ENCODE measurements at places on chromosomes 3 and 15.
A peak's percentile ranks its signal among the peaks of the same experiment; 100 is the strongest.

- DNase-seq: no peak
These were observed 111.1 kb downstream of the MAGI1 start for GRCh38 chr3:65927576-65927975.

DNA sequence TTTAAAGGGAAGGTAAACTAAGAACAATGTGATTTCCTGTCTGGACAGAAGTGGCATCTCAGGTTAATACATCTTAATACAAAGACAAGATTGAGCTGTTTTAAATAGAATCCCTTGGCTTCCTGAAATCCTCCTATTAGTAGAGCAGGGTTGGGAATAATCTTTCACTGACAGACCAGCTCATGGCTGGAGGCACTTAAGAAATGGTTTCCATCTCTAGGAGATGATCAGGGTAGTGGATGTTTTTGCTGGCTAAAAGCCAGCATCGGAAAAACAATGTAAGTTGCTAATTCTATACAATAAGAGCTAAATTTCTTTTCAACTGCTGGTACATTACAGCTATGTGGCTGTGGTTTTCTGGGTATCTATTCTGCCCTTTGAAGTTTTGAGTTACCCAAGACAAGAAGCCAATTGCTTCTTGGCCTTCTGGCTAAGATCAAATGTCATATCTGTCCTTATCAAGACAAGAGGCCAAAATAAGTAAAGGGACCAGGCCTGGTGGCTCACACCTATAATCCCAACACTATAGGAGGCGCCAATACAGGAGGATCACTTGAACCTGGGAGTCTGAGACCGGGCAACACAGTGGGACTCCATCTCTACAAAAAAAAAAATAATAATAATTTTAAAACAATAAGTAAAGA is 49.6 kb downstream of the SHQ1 start:
- DNase-seq: no peak

DNA sequence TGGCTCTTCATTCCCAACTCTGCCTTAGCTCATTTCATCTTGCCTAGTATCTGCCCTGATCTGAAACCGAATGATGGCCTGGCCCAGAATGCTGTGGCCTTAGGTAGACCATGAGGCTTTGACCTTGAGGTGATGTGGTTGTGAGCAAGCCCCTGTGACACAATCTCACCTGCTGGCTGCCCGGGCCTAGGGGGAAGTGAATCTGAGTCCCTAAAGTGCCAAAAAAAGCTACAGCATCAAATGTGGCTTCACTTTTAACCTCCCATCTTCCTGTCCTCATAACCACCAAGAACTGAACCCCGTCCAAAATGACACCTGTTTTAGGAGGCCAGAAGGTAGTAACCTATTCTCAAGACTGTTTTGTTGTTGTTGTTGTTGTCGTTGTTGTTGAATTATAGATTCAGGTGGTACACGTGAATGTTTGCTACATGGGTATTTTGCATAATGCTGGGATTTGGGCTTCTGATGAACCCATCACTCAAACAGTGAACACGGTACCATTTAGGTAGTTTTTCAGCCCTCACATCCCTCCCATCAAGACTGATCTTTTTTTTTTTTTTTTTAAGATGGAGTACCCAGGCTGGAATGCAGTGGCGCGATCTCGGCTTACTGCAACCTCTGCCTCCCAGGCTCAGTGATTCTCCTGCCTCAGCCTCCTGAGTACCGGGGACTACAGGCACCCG is 54.6 kb downstream of the MCCC1 start:
- DNase-seq: no peak

DNA sequence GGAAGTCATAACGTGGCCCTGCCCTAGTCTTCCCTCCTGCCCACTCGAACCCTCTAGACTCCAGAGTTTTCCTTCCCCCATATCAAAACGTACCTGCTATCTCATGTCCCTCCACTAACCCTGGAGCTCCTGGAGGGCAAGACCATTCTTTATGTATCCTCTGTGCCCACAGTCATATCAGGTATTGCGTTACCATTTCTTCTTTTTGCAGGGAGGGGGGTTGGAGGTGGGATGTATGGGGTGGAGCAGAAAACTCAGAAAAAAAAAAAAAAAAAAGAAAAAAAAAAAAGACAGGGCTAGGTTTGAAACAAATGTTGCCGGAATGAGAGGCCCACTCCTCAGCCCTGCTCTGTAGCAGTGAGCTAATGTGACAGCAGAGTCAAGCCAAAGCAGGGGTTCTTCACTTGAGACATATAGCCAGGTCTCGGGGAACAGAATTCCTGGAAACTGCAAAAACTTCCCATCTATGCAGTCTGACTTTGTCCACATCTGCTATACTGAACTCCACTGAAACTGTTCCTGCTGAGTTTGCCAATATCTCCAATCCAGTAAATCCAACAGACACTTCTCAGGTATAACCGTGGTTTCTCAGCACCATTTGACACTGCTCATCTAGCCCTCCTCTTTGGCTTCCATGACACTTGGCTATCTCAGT is 31.1 kb downstream of the PARP16 start:
- no peak for DNase-seq

- peak; percentile 20 for DNase-seq
These were observed 68.4 kb upstream of the TNFAIP8L3 start for GRCh38 chr15:51162865-51163762.

- no peak for DNase-seq
These were observed 3.1 kb upstream of the CFAP20DC start for GRCh38 chr3:59052803-59053411.

DNA sequence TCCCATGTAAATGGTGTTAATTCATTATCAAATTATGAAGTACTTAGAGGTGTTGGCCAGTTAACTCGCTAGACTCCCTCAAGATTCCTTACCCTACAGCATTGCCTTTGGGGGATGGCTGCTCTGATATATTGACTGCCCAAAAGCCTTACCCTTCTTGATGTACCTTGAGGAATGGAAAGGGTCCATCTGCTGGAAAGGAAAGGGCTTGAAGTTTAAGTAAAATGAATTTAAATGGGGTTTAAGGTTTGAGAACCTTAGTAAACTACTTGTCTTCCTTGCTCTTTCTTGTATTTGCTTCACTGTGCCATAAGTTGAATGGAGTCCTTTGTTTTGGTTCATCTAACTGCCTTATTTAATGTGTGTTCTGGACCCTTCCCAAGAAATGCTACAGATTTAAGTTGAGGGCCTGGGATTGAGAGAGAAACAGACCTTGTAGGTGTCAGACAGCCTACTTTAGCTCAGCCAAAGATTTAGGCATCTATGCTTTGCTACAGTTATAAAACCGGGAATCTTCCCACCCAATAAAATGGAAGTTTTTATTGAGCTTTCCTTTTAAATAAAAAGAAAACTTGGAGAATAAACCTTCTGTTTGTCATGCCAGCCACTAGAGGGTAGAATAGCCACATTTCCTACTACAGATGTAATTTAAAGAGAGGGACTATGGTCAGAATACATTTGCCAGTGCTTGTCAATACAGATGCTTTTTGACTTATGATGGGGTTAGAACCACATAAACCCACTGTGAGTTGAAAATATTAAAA is 25.3 kb downstream of the CMSS1 start:
- no peak for DNase-seq

DNA sequence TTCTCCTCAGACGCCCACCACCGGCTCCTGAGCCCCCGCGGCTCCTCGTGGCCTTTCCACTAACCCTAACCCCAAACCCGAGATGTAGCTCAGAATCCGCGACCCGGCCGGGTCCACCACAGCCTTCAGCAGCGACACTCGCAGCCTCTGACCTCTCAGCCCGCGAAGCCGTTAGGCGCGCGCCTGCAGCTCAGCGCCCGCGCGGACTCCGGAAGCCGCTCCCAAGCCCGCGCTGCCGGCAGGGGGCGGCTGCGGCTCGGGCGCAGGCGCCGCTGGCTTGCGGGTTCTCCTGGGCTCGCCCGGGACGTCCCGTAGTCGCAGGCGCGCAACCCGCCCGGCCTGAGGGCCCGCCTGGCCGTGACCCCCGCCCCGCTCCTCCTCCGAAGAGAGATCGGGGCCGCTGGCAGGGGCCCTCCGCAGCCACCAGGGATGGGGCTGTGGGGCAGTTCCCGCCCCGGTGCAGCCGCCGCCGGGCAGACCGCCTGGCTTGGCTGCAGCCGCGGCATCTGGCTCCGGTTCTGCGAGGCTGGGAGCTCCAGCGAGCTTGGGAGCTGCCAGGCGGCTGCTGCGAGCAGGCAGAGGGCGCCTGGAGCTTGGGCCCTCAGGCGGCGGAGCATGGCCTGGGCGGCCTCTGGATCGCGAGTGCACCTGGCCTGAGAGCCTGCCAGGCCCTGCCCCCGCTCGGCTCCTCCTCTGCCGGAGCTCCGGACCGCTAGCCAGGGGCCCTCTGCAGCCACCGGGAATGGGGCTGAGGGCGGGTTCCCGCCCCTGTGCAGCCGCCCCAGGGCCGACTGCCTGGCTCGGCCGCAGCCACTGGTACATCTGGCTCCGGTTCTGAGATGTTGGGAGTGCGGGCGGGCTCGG is 120.7 kb downstream of the LMLN start:
- peak; percentile 75 for DNase-seq

GRCh38 chr15:77667338-77668234 is 34.9 kb upstream of the LINGO1 start:
- DNase-seq: no peak

DNA sequence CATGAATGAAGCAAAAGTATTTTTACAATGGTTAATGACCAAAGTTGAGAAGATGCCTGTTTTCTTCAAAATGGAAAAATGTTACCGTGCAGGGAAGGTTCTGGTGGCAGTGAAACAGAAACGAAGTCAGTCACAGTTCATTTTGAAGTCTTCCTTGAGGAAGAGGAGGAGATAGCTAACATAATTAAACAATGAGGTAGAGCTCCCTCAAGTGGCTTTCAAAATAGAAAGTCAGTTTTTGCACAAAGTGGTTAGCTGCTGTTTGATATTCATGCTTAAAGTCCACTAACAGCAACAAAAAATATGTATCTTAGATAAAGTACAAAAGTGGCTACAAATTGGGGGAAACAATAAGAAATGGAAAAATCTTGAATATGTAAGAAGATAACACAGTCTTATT is 87.3 kb downstream of the TFG start:
- DNase-seq: no peak

DNA sequence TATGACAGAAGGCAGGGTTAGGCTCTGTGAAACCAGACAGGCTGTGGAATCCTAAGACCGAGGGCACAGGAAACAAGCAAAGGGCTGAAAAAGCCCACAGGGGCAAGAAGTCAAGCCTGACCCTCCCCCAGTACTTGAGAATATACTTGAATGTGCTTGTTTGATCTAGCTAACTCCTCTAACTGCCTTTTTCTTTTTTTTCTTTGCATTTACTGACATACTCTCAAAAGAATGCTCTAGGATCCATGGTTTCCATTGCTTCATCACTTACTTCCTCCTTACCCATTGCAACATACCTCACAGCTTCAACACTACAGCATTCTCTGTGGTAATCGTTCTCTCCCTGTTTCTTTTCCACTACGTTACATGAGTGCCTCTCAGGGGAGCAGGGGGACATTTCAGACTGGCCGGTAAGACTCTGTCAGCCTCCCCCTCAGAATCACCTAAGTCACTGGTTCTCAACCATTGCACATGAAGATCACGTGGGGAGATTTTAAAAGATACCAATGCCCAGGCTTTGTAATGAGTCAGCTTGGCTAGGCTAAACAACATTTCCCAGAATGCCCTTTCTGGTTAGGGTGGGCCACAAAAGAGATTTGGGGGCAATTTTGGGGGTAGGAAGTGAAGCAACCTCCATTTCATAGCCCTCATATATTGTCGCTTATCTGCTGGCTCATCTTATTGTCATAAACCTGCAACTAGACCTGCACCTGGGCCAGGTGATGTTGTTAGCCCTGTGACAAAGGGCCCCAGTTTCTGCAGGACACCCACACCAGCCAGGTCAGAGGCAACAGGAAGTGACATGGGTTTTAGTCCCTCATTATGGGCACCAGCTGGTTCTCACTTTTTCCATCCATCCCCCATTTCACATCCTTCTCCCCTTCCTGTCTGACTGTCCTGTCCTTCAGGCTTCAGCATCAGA is 24.6 kb upstream of the RSL24D1 start:
- no peak for DNase-seq

DNA sequence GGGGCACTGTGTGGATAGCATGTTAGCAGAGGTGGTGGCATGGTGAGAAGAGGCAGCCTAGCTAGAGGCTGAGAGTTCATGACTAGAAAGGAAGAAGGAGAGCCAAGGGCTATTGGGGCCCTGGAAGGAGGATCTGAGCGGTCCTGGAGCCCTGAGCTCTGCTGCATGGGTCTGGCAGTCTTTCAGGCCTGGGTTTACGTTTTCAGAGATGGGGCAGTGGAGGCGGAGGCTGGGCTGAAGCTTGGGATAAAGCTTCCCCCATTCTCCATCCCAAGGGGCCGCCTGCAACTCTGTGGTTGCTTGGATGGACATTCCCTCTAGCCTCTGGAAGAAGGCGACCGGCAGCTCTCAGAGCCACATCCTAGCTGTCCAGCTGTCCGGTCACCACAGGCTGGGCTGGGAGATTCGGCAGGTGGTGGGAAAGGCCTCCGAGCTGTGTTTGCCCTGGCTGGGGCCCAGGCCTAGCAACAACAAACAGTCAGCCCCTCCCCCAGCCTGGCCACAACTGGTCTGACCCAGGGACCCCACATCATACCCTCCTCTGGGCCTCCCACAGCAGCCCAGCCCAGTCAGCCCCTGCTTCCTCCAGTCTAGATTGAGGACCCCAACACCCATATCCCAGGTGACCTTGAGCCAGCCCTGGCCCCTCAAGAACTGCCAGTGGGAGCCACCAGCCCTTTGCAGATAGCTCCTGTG is 1.8 kb upstream of the SLC38A3 start:
- no peak for DNase-seq

Measured in CD8-positive, alpha-beta T cell (primary cell).